Esophagus muscularis mucosa (tissue), 4 donors: ENCODE measurements at places on chromosomes 11 and 22. TPM values are rescaled to one million over a fixed set of nuclear protein-coding genes. Genes with fewer than 3 reads are reported as not detected.
A peak's percentile ranks its signal among the peaks of the same experiment; 100 is the strongest.

- no peak for DNase-seq
These were observed 38.1 kb upstream of the POU2AF1 start for GRCh38 chr11:111417011-111417765.

- no peak for DNase-seq
These were observed 234.7 kb downstream of the INSC start for GRCh38 chr11:15349413-15349812.

- DNase-seq = no peak
These were observed 72.3 kb upstream of the CHRM4 start for GRCh38 chr11:46463701-46464421.

GRCh38 chr11:92771701-92772100, 197.8 kb upstream of the MTNR1B start:
- DNase-seq = no peak

DNA sequence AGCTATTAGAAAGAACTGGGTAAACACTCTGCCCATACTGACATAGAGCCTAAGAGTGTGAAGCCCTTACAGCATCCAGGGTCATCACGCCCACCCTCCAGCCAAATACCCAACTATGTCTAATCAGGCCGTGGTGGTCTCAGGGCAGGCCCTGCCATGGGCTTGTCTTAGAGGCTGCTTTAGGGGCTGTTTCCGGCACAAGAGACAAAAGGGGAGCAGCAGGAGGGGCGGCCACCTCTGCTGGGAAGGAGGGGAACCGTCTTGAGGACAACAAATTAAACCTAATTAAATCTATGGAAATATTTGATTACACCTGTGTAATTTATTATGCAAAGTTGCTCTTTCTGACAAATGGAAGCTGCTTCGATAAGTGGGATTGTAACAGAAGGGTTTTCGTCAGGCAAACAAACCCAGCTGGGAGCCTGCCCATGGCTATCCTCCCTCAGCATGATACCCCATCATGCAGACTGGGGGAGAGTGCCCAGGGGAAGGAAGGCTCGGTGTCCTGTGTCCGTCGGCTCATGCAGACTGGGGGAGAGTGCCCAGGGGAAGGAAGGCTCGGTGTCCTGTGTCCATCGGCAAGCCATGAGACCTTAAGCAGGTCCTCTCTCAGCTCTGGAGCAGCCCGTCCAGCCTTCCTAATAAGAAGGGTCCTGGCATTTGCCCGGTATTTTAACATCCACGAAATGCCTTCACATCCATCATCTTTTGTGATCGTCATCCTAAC, 163.6 kb upstream of the B3GAT1 start:
- DNase-seq = peak; percentile 81

GRCh38 chr22:45261407-45262088, 20.9 kb upstream of the KIAA0930 start:
- DNase-seq = no peak

DNA sequence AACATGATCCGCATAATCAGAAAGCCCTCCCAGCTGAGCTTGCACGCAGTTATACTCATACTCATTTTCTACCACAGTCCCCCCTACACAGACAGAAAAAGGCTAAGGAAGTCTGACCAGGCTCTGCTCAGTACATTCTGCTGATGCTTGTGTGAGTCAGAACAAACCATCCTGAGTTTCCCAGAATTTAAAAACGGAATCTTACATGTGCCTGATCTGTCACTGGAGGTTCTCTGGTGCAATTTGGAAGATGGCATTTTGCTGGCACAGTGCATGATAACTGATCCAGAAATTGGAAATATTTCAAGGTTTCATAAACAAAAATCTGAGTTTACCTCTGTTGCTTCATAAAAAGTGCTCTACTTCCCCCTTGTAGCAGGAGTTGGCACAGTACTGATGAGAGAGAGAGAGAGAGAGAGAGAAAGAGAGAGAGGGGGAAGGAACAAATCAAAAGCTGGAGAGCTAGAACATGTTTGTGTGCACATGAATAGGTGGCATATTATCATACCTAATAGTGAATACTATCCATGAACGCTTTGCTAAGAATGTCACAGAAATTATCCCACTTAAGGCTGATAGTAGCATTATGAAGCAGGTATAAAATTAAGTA, 1085.3 kb downstream of the DLG2 start:
- DNase-seq = no peak

- no peak for DNase-seq
These were observed 515 bp downstream of the CTR9 start for GRCh38 chr11:10751581-10751940.

GRCh38 chr11:34512840-34513681, 533 bp downstream of the ELF5 start:
- no peak for DNase-seq

- no peak for DNase-seq
These were observed 293.2 kb downstream of the SWAP70 start for GRCh38 chr11:9957072-9957471.

DNA sequence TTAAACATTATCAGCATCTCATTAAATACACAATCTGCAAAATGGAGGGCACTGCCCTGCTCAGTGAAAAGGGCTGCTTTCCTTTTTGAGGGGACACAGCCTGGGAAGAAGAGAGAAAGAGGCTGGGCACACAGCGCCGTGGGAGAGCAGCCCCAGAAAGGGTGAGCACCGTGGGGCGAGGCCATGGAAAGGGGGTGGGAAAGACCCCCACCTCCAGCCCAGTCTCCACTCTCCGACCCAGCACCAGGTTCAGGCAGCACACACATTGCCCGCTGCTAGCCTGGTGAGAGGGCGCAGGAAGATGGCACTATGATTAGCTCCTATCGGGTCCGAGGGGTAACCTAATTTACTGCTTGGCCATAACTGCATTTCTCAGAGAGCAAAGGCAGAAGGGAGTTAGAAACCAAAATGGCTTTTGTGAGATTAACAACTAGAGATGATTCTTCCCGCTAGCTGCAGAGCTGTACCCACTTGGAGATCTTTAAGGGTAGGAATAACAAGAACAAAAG, 104.0 kb upstream of the BID start:
- DNase-seq = no peak

GRCh38 chr11:47617417-47617809, 23.2 kb upstream of the C1QTNF4 start:
- no peak for DNase-seq

GRCh38 chr22:33920197-33920540, at the start of gene LARGE1:
TSS of gene LARGE1 (minus strand) at chr22:33920476.
- DNase-seq = no peak

DNA sequence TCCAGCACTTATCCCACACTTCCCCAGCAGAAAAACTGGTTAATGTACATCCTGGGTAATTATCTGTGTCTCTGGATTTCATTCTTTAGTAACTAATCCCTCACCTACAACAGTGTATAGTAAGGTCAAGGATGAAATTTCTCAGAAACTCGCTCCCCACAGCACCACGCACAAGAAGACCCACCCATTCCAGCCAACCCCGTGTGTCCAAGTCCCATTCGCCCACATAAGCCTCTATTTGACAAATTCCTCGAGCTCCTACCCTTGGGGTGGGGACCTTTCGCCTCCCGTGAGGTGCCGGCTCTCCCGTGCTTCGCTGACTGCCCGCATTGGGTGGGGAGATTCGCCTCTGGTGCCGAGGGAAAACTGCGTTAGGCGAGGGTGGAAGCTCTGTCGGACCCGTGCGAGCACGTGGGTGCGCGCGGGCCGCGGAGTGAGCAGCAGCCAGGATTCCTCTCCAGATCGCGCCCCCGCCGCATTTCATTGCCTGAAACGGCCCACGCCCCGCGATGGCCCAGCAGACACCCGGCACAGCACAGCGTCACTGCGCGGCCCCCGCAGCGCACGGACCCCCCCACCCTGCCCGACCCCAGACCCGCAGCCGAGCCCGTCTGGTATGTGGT, 866 bp downstream of the EXPH5 start:
- no peak for DNase-seq

DNA sequence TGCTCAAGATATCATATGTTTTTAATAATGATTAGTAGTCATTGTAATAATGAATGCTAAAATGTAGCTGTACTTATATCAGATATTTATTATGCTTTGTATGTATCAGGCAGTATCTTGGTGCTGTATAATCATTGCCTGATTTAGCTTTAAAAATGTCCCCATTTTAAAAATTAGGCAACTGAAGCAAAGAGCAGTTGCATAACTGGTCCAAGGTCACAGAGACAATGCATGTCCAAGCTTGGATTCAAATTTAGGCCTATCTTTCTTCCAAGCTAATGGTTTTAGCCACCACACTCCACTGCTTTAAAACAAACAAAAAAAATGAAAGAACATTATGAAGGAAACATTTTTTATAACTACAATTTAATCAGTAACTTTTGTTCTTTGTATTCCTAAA, 725.8 kb upstream of the RAG2 start:
- no peak for DNase-seq

- no peak for DNase-seq
These were observed 128.8 kb downstream of the KIRREL3 start for GRCh38 chr11:126871792-126872191.

- no peak for DNase-seq
These were observed 13.0 kb downstream of the TBX1 start for GRCh38 chr22:19773470-19774040.

GRCh38 chr22:42410708-42411107, 21.5 kb downstream of the NFAM1 start:
- DNase-seq = no peak

GRCh38 chr11:70667767-70668166, 269.4 kb downstream of the CTTN start:
- DNase-seq = no peak

DNA sequence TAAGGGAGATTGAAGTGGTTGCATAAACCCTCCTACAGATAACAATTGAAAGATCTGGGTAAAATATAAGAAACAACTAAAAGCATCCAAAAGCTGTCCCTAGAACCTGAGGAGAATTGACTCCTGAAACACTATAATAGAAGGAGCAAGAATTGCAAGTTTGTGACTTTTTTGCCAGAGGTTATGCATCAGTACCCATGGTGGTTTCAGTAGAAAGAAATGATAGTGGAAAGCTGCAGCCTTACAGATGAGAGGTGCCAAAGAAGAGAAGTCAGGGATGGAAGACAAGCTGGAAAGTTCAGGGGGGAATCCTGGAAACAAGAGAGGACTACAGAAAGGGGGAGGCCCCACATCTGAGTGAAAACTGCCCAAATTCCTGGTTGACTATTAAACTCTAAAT, 80.7 kb downstream of the PACS1 start:
- DNase-seq = no peak

DNA sequence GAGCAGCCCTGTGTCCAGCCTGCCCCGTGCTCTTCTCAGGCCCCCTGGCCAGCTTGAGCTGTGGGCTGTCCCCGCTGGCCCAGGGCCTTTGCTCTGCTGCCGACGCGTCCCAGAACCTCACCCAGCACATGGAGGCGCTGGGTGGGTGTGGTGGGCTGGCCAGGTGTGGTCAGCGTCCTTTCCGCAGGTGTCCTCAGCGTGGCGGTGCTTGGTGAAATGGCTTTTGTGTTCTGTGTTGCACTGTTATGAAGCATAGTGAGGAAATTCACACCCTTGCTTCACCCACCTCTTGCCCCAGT, 37.4 kb downstream of the GRAMD4 start:
- no peak for DNase-seq

DNA sequence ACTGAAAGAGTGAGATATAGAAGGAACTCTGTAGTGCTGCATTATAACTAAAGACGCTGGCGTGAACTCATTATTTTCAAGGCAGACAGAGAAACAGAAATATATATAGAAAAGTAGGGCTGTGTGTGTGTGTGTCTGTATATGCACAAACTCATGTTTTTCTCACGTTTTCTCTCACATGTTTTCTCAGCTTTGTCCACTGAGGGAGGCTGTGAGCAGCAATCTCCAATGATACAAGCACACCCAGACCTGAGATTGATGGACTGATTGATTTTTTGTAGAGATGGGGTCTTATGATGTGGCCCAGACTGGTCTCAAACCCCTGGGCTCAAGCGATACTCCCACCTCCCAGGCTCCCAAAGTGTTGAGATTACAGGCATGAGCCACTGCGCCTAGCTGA, 122.5 kb downstream of the SERGEF start:
- no peak for DNase-seq

- no peak for DNase-seq
These were observed 19.9 kb downstream of the TRIOBP start for GRCh38 chr22:37716708-37717107.

DNA sequence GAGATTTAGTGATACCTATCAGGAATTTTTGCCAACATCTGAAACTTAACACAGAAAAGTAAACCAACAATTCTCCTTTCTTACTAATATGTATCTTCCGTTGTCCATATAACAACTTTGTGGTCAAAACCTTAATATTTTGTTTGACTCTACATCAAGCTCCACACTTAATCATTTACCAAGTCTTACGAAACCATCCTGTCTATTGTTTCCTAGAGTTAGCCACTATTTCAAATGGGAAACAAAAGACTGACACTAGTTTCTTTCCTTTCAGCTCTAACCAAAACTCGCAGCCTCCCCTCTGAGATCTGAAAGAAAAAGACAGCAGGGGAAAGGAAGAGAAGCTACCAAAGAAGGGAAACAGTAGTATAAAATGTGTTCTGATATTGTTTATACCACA, 26.5 kb upstream of the PRDM10 start:
- no peak for DNase-seq

DNA sequence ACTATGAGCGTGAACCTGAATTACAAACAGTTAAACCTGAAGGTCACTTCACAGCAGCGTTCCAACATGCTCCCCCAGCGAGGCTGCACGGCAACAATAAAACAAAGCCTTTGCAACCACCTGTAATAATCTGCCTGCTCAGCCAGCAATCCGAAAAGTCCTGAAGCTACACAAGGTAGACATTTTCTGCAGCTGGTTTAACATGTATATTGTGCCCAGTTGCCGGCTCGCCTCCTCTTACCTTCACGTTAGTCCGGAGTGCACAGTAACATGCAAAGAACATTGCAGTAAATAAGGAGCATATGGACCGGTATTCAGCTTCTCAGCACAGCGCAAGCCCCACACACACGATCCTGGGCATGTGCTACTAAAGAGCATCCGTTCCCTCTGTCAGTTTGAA, 704.3 kb downstream of the DLG2 start:
- DNase-seq = no peak

Gene JAM3
- total RNA-seq = 108 TPM

Gene TMPRSS5
- 0.26 TPM for total RNA-seq

Gene OR51G1
- not detected for total RNA-seq

Gene MAP6
- total RNA-seq = 43.8 TPM

Gene MYEOV
- total RNA-seq = not detected

Gene TRIM48
- total RNA-seq = not detected

Gene C11orf42
- total RNA-seq = not detected

Gene DAGLA
- total RNA-seq = 1.5 TPM

Gene OR8D1
- total RNA-seq = not detected

Gene P2RY2
- total RNA-seq = 0.83 TPM

Gene APOA4
- total RNA-seq = 0.40 TPM
